ENCODE measurements at places on chromosomes 3 and 15.

- no peak for DNase-seq
Observed at GRCh38 chr3:188037195-188037718, 116.7 kb upstream of the LPP start.

- DNase-seq: no peak
Observed at GRCh38 chr3:127706785-127707351, 34.1 kb downstream of the ABTB1 start.

DNA sequence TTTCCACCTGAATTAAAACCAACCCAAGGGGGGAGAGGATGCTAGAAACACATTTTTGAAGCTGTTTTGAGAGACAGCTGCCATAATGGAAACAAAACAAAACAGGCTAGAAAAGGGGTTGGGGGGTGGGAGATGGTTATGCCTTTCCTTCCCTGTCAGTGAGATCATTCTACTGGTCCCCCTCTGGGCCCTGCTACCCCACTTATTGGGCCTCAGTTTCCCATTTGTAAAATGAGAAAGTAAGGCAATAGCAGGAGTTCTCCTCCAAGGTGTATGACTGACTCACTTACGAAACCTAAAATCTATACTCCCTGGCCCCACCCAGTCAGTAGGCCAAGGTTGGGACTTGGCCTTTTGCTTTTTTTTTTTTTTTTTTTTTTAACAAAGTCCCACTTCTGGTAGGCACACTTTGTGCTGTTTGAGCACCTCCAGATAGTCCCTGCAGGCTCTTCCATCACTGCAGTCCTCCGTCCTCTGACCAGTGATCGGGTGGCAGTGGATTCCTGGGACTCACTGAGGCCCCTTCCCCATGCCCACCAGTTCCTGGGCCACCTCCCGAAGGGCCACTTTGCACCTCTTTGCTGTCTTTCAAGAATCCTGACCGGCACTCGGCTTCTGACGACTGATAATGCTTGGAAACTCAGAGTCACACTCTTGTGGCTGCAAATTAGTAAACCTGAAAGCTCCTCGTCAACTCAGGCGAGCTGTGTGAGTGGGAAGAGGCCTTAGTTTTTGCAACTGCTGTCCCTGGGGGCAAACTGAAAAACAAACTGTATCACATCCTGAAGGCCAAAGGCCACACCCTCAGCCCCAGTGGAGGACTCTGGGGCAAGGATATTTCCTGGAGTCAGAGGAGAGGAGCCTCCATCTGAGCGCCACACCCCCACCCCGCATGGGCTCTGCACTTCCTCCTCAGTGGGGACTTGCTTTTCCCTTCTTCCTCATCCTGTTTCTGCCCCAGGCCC, 6.7 kb upstream of the PSTPIP1 start:
- peak; percentile 91 for DNase-seq

- DNase-seq: peak; percentile 64
Observed at GRCh38 chr15:58453931-58454793, 22.4 kb downstream of the LIPC start.

DNA sequence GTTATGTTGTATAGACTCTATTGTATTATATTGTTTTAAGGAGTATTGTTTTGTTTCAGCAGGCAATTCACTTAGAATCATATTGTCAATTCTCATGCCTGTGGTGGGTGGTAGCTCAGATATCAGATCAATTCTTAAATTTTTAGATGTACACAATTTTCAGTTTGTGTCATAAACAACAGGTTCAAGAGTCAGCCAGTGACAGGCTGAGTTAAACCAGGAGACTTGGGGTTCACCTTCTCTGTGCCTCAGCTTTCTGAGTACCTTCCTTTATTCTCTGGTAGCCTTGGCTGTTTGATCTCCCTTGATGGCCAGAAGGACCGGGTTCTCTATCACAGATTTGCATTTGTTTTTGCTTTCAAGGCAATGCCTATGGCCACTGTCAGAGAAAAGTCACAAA, 199.9 kb upstream of the KCNMB2 start:
- DNase-seq: no peak

All from HL-60 (cell line).